ENCODE measurements at places on chromosomes 3 and 15. TPM values are rescaled to one million over a fixed set of nuclear protein-coding genes. Genes with fewer than 3 reads are reported as not detected.

SPTBN5 gene
- total RNA-seq = 2.0 TPM

SH3GL3 gene
- 4.9 TPM for total RNA-seq

TERC gene
- total RNA-seq = 10.0 TPM

CCDC9B gene
- 0.23 TPM for total RNA-seq

IL17RB gene
- total RNA-seq = 6.2 TPM

PLA2G4F gene
- 0.22 TPM for total RNA-seq

AMIGO3 gene
- total RNA-seq = 1.3 TPM

CYP1A2 gene
- total RNA-seq = not detected

SNX22 gene
- total RNA-seq = 1.6 TPM

LRRC31 gene
- total RNA-seq = not detected

GPR15 gene
- not detected for total RNA-seq

RYR3 gene
- total RNA-seq = 2.6 TPM

DPPA2 gene
- 3.1 TPM for total RNA-seq

GOLGA6L7 gene
- 0.15 TPM for total RNA-seq

PLSCR4 gene
- total RNA-seq = 9.3 TPM

- no peak for DNase-seq
These were observed 46.8 kb downstream of the CHL1 start for GRCh38 chr3:243356-243725.

DNA sequence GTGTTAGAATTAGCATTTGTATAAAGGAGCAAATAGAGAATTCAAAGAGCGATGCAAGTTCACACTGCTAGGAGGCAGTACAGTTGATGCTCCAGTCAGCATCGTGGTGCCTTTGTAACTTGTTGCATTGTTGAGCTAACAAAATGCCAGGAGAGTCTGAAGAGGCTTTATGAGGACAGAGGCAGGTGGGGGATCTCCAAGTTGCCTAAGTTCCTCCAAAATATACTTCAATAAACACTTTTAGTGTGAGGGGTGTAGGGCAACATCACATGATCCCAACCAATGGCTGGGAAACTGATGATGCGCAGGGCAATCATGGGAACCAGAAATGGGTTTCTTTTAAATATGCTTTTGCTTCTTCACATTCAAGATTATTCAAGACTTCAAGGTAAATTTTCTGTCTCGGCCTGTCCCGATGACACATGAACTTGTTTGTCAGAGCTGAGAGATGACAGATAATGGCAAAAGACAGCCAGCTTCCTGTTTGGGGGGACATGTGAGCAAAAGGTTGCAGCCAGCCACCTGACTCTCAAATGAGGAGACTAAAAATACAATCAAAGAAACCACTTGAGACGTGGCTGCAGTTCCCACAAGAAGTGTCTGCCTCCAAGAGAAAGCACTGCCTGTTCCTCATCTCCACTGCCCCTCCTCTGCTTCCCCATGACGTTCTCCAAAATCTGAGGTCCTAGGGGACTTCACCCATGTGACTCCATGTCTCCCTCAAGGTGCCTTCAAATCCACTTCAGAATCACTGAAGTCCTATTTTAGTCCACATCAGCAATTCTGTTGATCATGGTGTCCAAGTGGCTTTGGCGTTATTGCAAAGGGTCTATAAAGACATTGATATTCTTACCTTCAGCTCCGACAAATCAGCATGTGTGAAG lies 39.3 kb downstream of the KLHL6 start:
- DNase-seq = no peak

- DNase-seq = peak; percentile 32
These were observed 55.1 kb upstream of the ZBTB38 start for GRCh38 chr3:141313093-141313683.

DNA sequence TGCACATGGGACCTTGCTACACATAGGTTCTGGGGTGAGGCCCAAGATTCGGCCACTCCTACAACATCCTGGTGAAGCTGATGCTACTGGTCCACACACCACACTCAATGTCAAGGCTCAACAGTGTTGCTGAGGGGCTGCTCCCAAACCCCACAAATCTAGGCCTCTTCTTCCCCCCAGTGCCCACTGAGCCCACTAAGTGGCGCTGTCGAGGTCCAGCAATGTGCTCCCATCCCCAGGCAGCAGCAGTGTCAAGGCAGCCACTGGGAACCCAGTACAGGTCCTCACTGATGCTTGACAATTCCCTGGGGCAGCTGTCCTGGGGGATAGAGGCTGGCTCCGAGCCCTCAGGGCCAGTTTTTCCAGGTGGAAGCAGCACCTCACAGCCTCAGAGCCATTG lies 21.5 kb downstream of the SCN5A start:
- peak; percentile 95 for DNase-seq

DNA sequence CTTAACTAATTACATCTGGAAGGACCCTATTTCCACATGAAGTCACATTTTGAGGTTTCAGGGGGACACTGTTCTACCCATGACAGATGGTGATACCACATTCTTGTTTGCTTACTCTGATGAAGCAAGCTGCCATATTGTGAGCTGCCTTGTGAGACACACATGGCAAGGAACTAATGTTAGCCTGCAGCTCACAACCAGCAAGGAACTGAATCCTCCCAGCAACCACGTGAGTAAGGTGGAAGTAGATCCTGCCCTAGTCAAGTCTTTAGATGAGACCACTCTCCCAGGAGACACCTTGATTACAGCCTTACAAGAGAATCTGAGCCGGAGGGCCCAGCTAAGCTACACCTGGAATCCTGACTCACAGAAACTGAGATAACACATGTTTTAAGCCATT lies 160.1 kb downstream of the PDE8A start:
- no peak for DNase-seq

DNA sequence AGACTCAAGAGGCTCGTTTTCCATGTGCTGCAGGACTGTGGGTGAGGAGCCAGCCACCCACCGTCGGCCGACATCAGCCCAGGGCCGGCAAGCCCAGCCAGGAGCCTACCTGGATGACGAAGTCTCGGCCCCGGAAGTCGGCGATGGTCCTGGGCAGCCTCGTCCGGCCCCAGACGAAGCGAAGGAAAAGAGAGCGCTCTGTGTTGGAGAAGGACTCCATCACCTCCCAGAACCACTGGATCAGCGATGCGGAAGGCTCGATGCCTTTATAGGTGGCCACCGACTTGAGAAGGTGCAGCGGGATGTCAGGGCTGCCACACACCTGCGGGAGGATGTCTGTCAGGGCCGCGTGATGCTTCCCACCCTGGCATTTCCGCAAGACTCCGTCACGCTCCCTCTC lies 13.8 kb upstream of the OCA2 start:
- peak; percentile 10 for DNase-seq

GRCh38 chr3:154642145-154642544 lies 212.2 kb upstream of the GPR149 start:
- no peak for DNase-seq

- no peak for DNase-seq
These were observed 158.8 kb downstream of the KLF13 start for GRCh38 chr15:31485431-31485830.

DNA sequence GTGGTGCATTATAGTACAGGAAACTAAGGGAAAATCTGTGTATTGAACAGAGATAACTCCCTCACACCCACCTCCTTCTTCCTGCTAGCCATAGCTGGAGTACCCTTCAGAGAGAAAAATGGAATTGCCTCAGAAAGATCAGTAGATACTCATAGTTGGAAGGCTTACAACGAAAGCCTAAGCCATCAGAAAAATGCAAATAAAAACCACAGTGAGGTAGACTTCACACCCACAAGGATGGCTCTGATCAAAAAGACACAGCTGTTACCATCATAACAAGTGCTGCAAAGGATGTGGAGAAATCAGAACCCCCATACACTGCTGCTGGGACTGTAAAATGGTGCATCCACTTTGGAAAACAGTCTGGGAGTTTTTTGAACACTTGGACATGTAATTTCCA lies 7.4 kb upstream of the DLG1 start:
- no peak for DNase-seq

DNA sequence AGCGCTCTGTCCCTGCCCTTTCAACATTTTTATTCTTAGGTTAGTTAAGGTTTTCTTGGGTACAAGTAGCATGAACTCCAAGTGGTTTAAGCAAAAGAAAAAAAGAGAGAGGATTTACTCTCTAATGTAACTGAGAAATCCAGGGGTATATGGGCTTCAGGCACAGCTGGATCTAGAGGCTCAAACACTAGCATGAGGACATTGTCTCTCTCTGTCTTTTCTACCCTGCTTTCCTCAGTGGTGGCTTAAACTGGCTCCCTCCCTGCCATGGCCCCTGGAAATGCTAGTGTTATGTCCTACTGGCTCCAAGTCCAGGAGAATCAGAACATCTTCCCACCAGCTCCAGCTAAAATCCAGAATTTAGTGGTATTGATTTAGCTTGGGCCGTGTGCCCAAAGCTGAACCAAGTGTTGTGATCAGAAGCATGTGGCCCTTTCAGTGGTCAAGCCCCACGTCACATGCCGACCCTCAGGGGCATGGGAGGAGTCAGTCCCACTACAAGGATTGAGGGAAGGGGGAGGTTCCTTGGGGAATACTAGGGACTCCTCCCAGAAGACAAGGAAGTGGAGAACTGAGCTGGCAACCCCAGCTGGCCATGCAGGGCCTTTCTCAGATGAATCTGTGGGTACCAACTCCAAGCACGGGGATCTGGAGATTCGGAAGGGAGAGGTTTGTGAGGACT lies 58.0 kb downstream of the LINGO1 start:
- no peak for DNase-seq

DNA sequence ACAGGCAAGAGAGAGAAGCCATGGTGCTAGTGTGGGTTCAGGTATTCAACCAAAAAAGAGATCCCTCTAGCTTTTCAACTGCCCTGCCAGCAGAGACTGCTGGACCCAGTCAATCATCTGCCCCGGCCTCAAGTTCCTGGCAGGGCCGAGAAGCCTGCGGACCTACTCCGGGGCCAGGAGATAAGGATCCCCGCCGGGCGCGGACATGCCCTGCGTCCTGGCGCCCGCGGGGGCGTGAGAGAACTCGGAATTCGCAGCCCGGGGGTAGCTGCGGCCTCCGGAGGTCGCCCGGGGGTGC lies 821 bp upstream of the MAGI1 start:
- peak; percentile 87 for DNase-seq

DNA sequence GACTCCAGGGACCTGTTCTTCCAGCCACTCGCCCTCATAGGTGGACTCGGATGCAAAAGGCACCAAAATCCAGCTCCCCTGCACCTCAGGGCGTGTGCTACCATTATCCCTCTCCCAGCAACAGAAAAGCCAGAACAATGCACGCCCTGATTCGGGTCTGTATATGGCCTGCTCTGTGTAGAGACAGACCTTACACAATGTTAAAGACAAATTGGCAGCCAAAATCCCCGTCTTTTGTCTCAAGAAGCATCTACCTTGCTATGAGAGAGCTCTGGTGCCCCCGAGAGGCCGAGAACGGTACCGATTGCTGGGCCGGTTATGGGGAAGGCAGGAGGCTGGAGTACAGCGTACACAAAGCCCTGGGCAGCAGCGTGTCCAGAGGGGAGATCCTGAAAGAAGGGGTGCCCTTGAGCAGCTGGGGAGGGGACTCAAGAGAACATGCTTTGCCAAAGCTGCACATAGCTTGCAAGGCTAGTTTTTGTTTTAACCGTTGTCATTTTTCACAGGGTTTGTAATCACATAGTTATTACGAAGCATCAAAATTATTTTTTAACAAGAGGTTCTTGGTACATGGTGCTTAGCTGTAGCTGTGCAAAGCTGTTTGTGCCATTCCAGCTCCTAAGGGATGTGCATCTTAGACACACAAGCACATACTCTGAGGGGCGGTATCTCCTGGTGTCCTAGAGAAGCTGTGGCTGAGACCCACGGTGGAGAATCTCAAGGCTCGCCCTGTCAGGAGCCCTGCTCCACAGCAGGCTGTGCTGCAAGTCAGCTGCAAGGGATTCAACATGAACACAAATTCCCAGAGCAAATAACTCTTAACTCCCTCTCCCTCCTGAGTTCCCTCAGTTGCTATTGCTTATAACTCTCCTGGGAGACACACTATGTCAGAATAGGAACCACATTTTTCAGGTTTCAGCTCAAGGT lies 461.5 kb upstream of the PPP2R3A start:
- DNase-seq = peak; percentile 97

- peak; percentile 66 for DNase-seq
These were observed 64.4 kb downstream of the SLMAP start for GRCh38 chr3:57820479-57820878.

GRCh38 chr3:187593451-187593850 lies 76.7 kb downstream of the SST start:
- DNase-seq = no peak

- no peak for DNase-seq
These were observed 152.3 kb downstream of the FBN1 start for GRCh38 chr15:48493084-48493762.

DNA sequence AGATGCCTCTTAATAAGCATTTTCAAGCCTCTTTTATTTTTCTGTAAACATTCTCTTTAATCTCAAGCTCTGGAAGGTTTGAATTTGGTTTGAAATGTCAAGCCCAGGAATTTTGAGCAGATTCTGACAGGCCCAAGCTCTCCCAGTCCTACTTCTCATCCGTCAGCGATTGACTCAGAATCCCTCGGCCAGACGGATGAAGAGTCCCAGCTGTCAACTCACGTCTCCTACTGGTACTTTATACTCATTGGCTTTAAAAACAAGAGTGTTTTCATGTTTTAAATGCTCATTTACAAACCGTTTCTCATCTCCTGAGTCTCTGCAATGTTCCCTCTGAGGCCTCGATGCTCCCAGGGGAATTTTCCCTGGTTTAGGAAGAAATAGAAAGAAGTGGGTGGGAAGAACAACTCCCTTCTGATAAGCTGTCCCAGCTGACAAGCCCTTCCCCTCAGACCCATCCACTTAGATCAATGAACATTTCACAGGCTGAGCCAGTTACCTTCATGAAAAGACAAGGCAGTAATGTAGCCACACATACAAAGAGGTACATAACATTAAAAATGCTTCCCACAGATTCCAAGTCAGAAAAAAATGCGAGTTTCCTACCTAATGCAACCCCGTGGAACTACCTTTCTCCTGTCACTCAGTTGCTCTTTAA lies 478.2 kb upstream of the DPH6 start:
- DNase-seq = no peak

GRCh38 chr3:54349231-54349652 lies 226.9 kb downstream of the CACNA2D3 start:
- DNase-seq = peak; percentile 72

DNA sequence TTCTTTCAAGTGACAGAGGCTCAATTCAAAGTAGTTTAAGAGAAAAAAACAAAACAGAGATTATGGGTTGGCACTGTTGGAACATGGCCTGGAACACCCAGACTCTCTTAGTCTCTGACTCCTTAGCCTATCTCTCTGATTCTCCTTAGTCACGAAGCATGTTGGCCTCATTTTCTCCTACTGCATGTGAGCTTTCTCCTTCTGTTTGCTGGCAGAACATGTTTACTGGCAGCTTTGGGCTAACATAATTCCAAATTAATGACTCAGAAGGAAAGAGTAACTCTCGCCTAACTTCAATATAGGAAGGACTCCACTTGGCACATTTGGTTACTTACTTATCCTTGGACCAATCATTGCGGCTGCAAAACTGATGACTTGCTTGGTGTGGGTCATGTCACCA lies 21.7 kb upstream of the CCDC39 start:
- DNase-seq = no peak

- no peak for DNase-seq
These were observed 48.1 kb downstream of the IQSEC1 start for GRCh38 chr3:13025090-13025489.

- no peak for DNase-seq
These were observed 72.2 kb downstream of the PPCDC start for GRCh38 chr15:75095594-75095993.

GRCh38 chr3:36480911-36481648 lies 100.8 kb downstream of the STAC start:
- no peak for DNase-seq
